NCI-H1417 treated with DMSO at 0.1 percent for 48 hours (cell line): ENCODE measurements at places on chromosomes 13 and 19.

DNA sequence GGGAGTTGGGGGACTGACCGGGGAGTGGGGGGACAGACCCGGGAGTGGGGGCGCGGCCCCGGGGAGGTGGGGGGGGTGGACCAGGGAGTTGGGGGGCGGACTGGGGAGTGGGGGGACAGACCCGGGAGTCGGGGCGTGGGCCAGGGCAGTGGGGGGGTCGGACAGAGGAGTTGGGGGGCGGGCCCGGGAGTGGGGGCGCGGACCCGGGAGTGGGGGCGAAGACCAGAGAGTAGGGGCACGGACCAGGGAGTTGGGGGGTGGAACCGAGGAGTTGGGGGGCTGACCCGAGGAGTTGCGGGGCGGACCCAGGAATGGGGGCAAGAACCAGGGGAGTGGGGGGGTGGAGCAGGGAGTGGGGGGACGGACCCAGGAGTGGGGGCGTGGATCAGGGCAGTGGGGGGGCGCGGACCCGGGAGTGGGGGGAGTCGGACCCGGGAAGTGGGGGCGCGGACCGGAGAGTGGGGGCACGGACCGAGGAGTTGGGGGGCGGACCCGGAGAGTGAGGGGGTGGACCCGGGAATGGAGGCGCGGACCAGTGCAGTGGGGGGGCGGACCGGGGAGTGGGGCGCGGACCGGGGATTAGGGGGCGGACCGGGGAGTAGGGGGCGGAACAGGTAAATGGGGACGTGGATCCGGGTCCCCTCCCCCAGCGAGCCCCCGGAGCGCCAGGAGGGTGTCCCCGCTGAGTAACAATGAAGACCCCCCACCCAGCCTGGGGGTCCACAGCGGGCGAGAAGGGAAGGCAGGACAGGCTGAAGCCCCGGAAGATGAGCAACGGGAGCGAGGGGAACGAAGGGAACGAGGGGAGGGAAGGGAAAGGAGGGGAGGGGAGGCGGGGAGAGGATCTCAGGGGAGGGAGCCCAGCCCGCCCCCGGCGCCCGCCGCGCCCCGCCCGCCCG, 589 bp downstream of the R3HDM4 start:
- DNase-seq, result no peak

- DNase-seq, result no peak
Measured at GRCh38 chr13:50527188-50527587, 316.3 kb downstream of the DLEU7 start.

DNA sequence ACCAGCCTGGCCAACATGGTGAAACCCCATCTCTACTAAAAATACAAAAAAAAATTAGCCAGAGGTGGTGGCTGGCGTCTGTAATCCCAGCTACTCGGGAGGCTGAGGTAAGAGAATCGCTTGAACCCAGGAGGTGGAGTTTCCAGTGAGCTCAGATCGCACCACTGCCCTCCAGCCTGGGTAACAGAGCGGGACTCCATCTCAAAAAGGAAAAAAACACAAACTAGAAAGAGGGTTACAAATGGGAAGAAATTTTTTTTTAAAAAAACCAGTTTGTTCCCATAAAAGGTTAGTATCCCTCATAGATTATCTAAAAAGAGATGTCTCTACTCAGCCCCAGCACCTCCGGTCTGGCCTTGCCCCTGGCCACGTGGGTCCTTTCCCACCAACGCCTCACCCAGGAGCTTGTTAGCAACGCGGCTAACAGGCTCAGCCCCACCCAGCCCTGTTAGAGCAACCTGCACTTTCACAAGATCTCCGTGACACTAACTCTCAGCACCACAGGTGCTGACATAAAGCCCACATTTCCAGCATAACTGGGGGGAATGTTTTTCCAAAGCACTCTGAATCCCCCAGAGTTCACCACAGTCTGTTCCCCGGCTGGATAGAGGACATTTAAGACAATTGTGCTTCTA, 4.3 kb downstream of the DMKN start:
- DNase-seq, result no peak

- DNase-seq, result no peak
Measured at GRCh38 chr19:1980091-1980808, 35.3 kb downstream of the BTBD2 start.

DNA sequence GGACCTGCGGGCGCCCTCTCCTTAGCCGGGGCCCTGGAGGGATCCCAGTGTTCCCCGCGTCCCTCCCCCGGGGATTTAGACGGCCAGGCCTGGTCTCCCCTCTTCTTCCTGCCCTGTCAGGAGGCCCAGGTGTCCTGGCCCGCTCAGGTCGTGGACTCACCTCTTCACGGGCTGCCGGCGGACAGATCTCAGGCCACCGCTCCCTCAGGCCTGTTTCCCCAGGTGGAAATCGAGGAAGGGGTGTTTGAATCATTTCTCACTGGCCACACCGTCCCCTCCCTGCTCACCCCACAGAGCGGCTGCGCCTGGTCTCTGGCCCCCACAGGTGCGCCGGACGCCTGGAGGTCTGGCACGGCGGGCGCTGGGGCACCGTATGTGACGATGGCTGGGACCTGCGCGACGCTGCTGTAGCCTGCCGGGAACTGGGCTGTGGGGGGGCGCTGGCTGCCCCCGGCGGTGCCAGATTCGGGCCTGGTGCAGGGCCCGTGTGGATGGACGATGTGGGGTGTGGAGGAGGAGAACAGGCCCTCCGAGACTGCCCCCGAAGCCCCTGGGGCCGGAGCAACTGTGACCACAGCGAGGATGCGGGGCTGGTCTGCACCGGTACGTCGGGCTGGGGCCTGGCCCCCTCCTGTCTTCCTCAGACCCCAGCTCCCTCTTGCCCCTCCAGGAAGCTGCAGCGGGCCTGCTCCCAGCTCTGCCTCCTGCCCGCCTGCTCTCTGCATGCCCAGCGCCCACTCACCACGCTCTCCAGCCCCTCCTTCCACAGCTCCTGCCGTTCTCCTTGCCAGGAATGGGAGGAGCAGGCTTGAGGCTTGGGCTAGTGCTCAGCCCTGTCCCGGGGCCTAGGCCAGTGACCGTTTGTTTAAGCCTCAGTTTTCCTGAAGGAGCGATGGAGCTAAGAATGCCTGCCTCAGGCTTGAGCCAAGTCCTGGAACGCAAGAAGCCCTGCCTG, 2.5 kb downstream of the SSC5D start:
- DNase-seq, result no peak

- DNase-seq, result no peak
Measured at GRCh38 chr13:102709536-102709935, 14.7 kb upstream of the METTL21C start.

GRCh38 chr19:48994035-48994386, 324 bp downstream of the RUVBL2 start:
- DNase-seq, result no peak

DNA sequence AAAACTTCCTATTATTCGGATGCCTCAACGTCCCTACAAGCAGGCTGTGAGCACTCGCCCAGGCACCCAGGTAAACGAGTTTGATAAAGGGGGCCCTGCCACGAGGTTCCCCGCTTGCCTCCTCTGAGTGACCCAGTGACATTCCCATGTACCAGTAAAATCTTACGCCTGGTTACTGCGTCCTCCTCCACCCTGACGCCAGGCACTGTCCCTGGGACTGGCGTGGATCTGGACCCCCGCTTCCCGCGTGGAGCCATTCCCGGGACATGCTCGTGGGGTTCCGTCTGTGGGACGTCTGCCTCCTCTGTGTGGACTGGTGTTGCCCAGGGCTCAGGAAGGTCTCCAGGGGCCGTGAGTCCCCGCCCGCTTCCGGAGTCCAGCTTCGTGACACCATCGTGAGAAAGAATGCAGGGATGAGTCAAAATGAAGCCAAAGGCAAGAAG, 407 bp upstream of the ZNF550 start:
- no peak for DNase-seq

DNA sequence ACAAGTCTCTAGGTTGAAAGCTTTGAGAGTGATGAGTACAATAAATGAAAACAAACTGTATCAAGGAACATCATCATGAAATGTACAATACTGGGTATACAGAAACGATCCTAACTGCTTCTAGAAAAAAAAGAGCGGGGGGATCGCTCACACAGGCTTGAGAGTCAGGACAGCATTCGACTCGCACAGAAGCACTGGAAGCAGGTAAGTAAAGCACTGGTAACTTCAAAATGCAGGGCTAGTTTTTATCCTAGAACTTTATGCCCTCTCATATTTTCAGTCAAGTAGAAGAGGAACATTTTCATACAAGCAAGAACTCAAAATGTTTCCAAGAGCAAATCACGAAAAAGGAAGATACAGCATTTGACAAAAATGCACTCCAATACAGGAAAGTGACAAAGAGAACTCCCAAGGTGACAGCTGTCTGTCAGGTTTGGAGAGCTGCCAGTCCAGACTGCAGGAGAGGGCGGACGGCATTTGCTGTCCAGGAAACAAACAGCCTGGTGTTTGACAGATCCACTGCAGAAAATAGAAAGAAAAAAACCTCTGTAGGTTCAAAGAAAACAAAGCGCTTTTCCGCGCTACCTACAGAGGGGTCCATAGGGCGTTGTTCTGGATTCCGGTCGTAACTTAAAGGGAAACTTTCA, 58.2 kb upstream of the XPO4 start:
- DNase-seq, result no peak

GRCh38 chr19:1811942-1812425, at the start of gene ATP8B3:
TSS of gene ATP8B3 (minus strand) at chr19:1812276. CDS start at chr19:1811736, 540 bp downstream.
- DNase-seq, result no peak

DNA sequence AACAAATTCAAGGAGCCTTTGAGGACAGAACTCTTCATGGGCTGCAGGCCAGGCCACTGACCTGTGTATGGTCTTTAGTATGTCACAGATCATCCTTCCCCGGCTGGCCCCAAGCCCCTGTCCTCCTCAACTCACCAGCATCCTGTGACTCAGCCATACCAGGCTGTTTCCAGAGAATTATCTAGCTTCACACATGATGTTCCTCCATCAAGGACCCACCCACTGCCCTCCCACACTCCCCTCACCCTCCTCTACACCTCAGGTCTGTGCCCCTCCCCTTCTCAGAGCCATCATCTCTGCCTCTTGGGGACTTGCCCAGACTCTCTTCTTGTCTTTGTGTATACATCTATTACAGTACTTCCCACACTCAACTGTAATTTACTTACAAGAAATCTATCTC, 14.7 kb downstream of the DCT start:
- no peak for DNase-seq

DNA sequence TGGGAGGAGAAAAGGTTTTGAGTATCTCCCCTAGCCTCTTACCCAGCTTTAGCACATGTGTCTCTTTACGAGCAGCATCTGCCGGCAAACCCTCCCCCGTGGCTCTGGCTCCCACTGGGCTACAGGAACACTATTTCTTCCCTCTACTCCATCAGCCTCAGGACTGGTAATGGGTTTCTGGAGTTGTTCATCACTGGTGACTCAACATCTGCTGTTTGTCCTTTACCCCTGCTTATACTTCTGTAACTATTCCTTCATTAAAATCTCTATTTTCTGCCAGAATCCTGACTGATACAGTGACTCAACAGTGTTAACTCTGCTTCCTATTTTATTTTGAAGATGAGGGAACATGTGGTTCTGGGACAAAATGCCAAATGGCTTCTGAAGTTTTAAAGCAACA, 437.3 kb upstream of the HTR2A start:
- DNase-seq, result no peak

GRCh38 chr13:93628136-93628797, 401.7 kb downstream of the GPC6 start:
- no peak for DNase-seq

GRCh38 chr19:50972795-50973376, 3.5 kb upstream of the KLK6 start:
- no peak for DNase-seq

DNA sequence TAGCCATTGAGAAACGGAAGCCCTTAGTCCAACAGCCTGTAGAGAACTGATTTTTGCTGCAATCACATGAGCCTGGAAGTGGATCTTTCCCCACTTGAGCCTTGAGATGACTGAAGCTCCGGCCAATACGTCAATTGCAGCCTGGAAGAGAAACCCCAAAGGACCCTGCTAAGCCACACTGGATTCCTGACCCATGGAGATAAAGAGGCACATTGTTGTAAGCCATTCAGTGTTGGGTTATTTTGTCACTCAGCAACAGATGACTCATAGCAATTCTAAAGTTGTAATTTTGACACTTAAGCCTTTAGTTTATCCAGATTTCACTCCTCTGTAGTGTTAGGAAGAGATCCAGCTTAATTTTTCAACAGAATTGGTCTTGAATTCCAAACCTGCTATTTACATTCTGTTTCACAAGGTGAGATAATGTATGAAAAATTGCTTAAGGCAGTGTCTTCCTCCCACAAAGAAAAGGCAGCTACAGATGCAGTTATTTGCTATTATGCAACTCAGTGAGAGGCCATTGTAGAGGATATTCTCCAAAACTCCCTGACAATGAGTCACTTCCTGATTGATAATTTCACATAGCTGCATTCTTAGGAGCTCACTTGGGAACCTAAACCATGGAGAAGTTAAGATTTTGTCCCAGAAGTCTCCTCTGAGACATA, 59.4 kb upstream of the TSHZ3 start:
- DNase-seq, result no peak

GRCh38 chr19:7295912-7296536, 1.8 kb upstream of the INSR start:
- no peak for DNase-seq

DNA sequence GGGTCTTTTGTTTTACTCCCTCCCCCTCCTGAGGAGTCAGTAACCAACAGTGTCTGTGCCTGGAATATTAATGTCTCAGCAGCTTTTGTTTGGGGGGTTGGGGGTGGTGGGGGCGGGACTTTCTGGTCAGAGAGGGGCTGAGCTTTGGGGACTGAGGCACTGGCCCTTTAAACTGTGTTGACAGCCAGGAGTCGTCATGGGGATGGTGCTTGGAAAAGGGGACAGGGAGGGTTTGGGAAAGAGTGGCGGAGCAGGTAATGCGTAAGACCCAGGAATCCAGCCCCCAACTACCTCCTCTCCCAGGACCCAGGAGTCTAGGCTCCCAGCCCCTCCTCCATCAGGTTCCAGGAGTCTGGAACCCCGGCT, 5.2 kb downstream of the CADM4 start:
- DNase-seq, result no peak

DNA sequence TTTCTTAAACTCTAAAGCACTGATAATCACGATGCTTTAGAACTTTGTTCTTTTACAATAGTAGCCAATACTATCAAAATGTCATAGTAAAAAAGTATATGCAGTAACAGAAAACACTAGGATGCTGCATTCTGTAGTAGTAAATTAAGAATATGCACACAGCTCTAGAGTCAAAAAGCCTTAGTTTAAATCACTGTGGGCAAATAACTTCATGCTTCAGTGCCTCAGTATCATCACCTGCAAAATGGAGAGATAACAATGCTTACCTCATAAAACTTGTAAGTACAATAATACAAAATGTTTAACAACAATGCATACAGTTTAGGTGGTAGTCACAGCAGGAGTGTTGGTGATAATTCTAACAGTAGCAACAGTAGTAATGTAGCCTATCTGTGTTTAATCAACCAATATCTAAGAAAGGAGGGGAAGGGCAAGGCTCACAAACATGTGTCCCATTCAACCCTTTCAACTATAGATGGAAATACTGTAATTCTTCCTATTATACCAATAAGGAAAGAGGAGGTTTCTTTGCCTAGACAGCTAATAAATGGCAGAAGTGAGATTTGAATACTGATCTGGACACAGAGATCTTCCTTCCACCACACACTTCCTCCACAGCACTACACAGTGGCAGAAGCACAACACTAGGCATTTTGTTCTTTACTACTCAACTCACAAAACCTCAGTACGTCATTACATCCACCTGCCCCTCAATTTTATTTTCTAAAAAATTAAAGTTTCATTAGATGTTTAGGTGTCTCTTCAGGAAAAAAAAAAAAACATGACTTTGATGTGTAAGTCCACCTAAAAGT, 4.6 kb downstream of the RBM26 start:
- no peak for DNase-seq
